ENCODE measurements at places on chromosomes 13 and 19.

- DNase-seq = no peak
Measured at GRCh38 chr19:3112375-3113099, 18.4 kb downstream of the GNA11 start.

DNA sequence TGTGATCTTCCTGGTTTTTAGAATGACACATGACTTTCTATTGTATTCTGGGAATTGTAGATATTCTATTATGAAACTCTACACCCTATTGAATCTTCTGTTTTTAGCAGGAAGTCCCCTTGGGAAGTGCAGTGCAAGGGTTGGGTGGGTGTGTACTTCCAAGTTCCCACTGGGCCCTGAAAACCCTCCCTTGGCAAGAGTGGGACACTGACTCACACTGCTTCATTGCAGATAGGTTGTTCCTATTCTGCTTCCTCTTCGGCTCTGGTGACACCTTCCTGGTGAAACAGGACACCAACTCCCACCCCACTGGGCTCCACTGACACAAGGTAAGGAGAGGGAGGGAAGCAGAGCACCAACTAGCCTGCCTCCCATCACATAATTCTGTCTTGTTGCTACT, 121.8 kb downstream of the KCTD12 start:
- no peak for DNase-seq

GRCh38 chr19:294341-294945, 3.2 kb upstream of the PLPP2 start:
- no peak for DNase-seq

- DNase-seq = no peak
Measured at GRCh38 chr13:99726282-99726894, 225.1 kb downstream of the TM9SF2 start.

DNA sequence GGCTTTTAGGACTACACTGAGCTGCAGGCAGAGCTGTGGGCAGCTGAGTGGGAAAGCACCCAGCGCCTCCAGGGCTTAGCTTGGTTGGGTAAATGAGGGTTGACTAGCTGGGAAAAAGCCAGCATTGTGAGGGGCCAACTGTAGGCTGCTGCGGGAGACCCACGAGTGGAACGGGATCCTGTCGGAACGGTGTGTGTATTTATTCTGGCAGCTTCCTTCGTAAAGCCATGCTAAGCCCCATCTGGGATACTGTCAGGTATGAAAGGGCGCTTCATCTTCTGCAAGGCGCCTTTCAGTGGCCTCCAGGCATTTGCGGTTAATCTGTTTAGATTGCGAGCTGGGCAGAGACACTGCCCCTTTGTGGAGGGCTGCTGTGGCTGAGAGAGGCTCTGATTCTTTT, 39.5 kb upstream of the CNMD start:
- no peak for DNase-seq

DNA sequence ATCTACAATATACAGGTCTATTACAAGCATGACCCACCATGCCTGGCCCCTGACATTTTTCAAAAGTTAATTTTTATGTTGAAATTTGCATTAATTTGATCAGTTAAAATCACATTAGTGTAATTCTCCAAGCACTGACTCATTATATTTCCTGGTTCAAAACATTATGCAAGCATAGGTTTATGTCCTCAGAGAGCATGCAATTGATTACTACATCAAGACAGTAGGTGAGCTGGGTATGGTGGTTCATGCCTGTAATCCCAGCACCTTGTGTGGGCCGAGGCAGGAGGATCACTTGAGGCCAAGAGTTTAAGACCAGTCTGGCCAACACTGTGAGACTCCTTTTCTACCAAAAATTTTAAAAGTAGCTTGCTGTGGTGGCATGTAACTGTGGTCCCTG, 248.8 kb upstream of the KLHL1 start:
- no peak for DNase-seq

DNA sequence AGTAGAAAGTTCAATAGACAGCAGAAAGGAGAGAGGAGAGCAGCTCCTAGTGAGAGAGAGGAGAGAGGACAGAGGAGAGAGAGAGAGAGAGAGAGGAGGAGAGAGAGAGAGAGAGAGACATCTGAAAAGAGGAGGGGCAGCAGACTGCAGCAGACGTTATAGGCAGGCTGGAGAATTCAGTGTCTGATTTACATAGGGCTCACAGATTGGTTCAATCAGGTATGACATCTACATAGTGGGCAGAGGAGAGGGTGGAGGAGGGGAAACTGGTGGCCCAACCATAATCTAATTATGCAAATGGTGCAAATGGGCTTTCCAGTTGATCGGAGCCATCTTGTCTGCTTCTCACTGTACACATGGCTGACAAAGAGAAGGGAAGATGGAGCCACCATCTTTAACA, 221.3 kb upstream of the TRPC4 start:
- no peak for DNase-seq

Data from activated gamma-delta T cell (primary cell).